Fibroblast of the aortic adventitia (primary cell): ENCODE measurements at places on chromosomes 12 and 14. TPM values are rescaled to one million over a fixed set of nuclear protein-coding genes. Genes with fewer than 3 reads are reported as not detected.

DNA sequence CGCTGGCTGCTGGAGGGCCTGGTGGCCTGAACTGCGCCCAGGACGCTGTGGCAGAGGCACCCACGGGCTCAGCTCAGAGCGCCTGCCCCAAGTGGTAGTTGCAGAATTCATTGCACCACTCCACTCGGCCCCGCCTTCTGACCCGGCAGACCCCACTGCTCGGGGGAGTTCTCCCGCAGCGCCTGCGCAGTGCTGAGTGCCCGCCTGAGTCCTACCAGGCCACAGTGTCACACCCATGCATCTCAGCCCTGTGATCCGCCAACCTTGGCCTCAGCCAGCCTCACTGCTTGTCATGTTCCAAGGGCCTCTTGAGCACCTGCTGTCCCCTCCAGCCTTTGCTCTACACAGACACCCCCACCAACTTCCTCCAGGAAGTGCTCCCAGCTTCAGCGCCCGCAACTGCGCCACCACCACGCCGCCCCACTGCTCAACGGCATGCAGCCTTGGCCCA, 12.2 kb downstream of the DEGS2 start:
- DNase-seq, result no peak

- peak; percentile 0 for DNase-seq
Observed at GRCh38 chr14:67133595-67134441, 55.4 kb upstream of the GARIN2 start.

Gene TPPP2
- total RNA-seq, result not detected in 2 replicates

Gene RASSF3
- 7.7 and 13.6 TPM in 2 replicates for total RNA-seq

Gene HNF1A
- total RNA-seq, result 0.09 TPM in 1 of 2 replicates, not detected in the other

DNA sequence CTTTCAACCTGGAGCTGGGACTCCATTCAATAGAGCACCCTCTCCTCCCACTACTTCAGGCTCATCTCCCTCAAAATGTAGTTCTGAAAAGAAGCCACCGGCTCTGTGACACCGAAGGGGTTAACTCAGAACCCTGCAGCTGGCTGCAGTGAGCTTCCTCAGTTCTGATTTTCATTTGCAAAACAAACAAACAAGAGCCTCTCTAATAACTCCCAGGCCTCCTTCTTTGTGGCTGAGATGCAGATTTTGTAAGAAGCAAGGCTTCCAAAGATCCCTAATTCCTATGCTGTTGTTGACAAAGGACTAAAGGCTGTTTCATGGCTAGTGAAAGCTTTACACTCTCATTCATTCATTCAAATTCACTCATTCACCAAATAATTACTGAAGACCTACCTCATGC, 333.4 kb upstream of the TBX3 start:
- no peak for DNase-seq

Gene RERGL
- total RNA-seq, result not detected in 2 replicates

GRCh38 chr14:101075025-101075800, 171.7 kb upstream of the RTL1 start:
- no peak for DNase-seq

Gene OASL
- 0.33 TPM in 1 of 2 replicates, not detected in the other for total RNA-seq

Gene HCAR3
- total RNA-seq, result 0.41 TPM in 1 of 2 replicates, not detected in the other

DNA sequence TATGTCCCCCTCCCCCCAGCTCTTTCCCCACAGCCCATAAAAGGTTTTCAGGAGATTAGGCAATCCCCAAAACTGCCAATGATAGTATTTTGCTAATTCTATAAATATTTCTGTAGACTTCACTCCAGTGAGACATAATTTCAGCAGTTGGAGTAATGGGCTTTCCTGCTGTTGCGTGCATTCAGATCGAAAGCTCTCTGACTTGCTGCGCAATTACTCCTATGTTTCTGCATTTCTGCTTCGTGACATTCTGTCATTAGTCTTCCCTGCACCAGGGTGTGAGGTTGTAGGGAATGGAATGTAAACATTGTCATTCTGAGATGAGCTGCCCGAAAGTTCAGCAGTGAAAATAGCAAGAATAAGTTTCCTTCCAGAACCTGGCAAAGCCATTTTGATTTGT, 58.2 kb downstream of the SAMD4A start:
- DNase-seq, result no peak

DNA sequence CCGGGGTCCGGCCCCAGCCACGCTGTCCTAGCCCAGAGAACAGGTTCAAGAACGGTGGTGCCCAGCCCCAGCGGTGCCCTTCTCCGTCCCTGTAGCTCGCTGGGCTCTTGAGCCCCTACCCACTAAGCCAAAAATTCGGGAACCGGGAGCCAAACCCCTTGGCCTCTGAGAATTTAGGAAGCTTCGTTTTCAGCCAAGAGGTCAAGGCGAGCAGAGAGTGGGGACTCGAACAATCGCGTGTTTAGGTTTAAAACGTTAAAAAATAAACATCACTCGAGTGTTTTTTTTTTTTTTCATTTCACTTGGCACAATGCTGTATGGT, 6.2 kb downstream of the SIX1 start:
- no peak for DNase-seq

DNA sequence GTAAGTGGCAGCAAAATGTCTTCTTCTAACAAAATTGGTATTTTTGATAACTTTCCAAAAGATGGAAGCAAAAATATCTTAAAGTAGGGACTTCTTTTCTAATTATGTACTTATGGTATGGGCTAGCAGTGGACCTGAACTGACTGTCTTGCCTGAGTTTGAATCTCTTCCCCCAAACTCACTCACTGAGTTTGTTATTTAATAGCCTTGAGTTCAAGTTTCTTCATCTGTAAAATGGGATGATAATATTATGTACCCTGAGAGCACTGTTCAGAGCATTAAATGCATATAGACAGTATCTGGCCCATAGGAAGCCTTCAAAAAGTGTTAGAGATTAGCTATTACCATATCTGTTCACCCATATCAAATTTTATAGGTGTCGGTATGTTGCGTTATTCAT, 210.4 kb upstream of the NUDT4 start:
- DNase-seq, result no peak

DNA sequence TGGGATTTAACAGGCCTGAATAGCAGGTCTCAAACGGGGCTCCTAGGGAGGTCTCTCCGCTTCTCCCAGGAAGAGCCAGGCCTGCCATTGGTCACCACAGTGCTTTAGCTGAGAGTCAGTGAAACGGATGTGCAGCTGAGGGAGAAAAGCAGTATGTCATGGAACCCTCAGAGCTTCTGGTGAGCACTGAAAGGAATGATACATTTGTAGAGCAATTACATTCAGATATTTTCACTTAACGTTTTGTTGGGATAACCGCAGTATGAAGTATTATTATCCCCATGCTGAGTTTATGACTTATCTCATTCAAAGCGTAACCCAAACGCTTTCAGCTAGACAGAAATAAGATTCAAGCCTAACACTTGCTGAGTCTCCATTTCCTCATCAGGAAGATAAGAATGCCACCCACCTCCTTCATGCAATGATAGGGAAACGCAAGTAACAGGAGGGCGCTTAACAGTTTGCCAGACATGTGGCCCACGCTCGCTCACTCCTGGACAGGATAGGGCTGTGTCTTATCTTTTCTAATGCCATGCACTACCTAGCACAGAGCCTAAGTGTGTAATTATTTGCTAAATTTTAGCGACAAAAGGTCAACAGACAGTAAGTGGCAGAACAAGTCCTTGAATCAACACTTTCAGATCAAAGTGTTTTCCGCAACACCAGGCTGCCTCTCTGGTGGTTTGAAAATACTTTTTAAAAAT, 28.2 kb downstream of the DAD1 start:
- no peak for DNase-seq

Gene ABCD2
- under 0.01 and 0.25 TPM in 2 replicates for total RNA-seq

Gene MRPL51
- 113 and 167 TPM in 2 replicates for total RNA-seq

Gene SYNDIG1L
- not detected in 2 replicates for total RNA-seq

Gene CLEC4C
- not detected in 2 replicates for total RNA-seq

DNA sequence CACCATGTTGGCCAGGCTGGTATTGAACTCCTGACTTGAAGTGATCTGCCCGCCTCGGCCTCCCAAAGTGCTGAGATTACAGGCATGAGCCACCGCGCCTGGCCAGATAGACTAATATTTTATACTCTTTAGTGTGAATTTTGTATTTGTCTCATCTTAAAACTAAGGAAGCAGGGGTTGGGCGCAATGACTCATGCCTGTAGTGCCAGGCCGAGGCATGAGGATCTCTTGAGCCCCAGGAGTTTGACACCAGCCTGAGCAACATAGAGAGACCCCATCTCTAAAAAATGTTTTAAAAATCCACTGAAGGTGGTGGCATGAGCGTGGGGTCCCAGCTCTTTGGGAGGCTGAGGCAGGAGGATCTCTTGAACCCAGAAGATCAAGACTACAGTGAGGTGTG, 9.0 kb downstream of the DYNC1H1 start:
- no peak for DNase-seq

DNA sequence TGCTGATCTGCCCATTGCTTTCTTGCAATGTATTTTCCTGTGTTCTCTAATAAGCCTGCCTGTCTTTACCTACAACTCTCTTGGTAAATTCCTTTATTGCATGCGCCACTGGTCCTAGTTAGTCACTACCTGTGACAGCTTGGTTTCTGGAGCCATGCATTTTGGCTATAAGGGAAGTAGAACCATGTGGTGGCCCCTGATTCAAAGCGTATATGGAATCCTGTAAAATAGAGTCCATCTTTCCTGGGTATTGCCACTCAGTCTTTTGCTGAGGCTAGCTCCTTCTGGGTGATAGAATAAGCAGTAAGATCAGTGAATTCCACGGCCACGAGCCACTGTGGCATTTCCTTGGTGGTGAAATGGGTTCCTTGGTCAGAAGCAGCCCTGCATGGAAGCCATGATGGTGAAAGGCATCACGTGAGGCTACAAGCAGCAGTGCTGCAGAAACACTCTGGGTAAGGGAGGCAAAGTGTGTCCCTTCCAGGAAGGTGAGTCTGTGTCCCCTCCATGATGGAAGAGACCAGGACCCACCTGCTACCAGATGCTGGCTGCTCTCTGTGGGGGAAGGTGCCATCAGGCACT, 19.6 kb downstream of the TNFAIP2 start:
- DNase-seq, result no peak

- DNase-seq, result peak; percentile 32
Observed at GRCh38 chr14:83342590-83342989, 1808.9 kb upstream of the SEL1L start.

DNA sequence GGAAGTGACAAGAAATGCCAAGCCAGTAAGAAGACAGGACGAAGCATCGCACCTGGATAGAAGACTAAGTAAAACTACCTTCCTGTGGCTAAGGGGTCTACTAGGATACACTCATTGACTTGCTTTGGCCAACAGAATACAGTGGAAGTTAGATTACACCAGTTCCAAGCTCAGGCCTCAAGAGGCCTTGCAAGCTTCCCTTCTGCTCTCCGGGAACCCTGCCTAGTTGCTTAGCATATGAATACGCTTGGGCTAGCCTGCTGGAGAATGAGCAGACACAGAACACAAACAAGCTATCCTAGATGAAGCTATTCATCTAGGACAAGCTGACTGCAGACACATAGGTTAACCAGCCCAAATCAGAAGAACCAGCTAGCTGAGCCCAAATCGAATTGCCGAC, 97.0 kb downstream of the DPF3 start:
- DNase-seq, result no peak

DNA sequence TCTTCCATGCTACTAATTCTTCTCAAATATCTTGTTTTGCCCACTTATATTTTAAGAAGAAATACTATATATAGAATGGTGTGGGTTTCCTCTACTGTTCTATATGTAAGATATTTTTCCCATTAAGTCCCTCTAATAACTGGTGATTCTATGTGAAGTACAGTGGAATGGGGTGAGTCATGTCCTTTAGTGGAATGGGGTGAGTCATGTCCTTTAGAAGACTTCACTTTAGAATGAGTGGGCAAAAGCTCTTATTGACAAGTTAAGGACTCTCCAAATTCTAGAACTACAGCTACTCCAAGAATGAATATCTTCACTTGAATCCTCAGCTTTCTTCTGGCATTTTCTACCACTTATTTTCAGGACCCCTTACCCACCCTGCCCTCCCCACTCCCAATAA, 349.9 kb downstream of the ETNK1 start:
- DNase-seq, result peak; percentile 86

- DNase-seq, result peak; percentile 22
Observed at GRCh38 chr14:100203962-100204834, 34.7 kb upstream of the YY1 start.

DNA sequence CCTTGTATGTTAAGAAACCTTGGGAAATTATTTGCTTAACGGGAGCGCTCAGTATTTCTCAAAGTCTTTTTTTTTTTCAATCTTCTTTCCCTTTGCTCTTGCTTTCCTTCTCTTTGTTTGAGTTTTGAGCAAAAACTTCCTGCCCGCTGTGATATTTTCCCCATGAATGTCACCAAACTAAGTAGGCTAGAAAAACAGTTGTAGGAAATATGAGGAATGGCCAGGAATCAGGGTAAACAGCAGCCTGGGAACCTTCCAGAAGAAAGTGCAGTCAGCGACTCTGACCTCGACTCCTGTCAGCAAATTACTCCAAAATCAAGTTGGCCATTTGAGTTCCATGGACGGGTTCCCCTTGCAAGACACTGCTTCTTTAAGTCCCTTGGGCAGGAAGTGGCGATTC, 11.6 kb upstream of the RFLNA start:
- DNase-seq, result no peak

- DNase-seq, result peak; percentile 44
Observed at GRCh38 chr12:15592934-15593333, 196.3 kb downstream of the EPS8 start.

Gene AMN
- not detected in 2 replicates for total RNA-seq

GRCh38 chr14:84003346-84003745, 1526.6 kb upstream of the FLRT2 start:
- no peak for DNase-seq

DNA sequence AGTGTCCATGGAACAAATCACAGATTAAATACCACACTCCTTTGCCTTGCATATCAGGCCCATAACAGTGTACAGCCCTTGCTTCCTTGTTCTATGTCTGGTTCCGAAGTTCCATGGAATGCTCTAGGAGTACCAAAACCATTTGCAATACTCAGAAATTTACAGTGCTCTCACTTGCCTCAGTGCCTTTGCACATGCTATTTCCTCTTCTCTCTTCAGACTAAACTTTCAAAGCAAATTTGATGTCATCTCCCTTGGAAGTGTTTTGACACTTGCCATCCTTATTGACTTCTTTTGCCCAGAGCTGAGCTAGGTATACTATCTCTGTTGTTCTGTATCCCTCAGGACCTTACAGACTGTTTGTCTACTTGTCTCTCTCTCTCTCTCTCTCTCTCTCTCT, 6.1 kb downstream of the ANO4 start:
- no peak for DNase-seq

GRCh38 chr12:23775208-23775607, 174.3 kb downstream of the SOX5 start:
- no peak for DNase-seq

DNA sequence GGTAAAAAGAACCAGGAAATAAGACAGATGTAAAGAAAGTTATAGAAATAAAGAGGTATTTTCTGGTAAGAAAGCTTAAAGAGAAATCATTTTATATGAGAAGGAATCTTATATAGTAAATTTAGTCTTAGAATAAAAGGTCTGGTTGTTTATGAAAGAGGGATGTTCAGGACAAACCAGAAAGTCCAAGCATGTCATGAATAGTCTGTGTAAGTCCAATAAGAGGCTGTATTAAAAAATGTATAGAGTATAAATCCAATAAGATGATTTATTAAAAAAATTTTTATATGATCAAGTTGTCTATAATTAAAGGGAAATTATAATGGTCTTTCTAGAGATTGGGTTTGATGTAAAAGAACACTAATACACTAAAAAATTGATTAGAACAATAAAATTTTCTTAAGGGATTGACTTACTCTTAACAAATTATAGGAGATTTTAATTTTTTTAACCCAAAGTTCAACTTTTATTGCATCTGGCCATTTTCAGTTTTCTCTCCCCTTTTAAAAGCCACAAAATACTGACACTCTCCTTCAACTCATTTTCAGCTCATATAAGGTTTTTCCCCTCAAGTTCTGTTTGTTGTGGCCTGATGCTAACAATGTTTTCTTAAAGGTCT, 35.1 kb downstream of the ST8SIA1 start:
- no peak for DNase-seq

Gene RNU7-1
- not detected in 2 replicates for total RNA-seq

Gene DENND5B
- total RNA-seq, result 6.8 and 19.2 TPM in 2 replicates
